Transverse colon (tissue), 4 donors: ENCODE measurements at places on chromosomes 1 and 21.

GRCh38 chr1:205774198-205775014 lies 876 bp downstream of the RAB29 start:
- DNase-seq: peak; percentile 40

- DNase-seq: no peak
These were observed 106.5 kb upstream of the ACTL8 start for GRCh38 chr1:17648457-17649145.

DNA sequence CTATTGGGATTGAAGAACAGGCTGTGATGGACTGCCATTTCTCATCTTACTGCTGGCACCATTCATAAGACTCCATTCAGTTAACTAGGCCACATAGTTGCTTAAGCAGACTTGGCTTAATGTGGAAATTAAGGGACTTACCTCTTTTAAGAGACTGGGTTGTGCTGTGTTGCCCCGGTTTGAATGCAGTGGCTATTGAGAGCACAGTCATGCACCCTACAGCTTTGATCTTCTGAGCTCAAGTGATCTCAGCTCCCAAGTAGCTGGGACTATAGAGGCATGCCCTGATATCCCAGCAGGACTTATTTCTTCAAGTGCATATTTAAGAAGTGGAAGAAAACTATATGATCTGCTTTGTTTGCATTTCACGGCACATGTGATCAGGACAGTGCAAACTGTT lies 181.1 kb downstream of the RASAL2 start:
- no peak for DNase-seq

- no peak for DNase-seq
These were observed 97.3 kb upstream of the SYT6 start for GRCh38 chr1:114250683-114251572.

DNA sequence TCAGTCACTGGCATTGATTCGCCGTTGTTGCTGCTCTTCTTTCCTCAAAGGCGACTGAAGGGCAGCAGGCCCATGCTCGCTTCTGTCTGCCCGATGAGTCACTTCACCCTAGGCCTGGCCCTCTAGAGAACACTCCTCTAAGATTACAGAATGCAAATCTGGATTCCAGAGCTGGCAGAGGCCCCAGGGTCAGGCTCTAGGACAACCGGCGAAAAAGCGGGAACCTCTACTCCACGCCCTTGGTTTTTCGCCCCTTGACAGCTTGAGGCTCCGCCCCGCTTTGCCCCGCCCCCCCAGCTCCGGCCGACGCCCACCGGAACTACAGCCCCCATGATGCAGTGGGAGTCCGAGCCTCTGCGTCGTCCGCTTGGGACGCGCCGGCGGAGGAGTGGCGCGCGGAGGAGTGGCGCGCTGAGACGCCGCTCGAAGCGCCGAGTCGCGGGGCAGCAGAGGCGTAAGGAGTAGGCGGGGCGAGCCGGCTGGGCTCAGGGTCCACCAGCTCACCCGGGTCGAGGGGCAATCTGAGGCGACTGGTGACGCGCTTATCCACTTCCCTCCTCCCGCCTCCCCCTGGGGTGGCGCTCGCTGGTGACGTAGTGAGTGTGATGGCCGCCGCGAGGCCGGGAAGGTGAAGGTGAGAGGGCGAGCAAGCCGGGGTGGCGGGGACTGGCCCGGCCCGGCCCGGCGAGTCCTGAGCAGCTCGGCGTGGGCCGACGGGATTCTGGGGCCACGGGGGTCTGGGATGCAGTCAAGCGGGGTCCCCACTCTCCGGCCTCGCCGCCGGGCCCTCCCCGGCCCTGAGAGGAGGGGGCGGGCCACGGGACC lies at the start of gene MFN2:
MFN2 (plus strand) TSS at position 594 of the 825 bp plus-strand sequence. CDS start 8,725 bp downstream, outside the sequence.
- peak; percentile 98 for DNase-seq
